ENCODE measurements at places on chromosomes 16 and 17.

GRCh38 chr16:81492311-81492761 lies 47.7 kb downstream of the CMIP start:
- DNase-seq: no peak

GRCh38 chr16:30413112-30413806 lies 5.9 kb downstream of the ZNF771 start:
- no peak for DNase-seq

GRCh38 chr16:4972938-4973587 lies 14.9 kb downstream of the SEC14L5 start:
- DNase-seq: no peak

GRCh38 chr16:57695680-57696069 lies 1.1 kb downstream of the DRC7 start:
- no peak for DNase-seq

GRCh38 chr17:60149691-60150582 lies at the start of gene CA4:
Gene CA4, plus strand, starts transcription at chr17:60149973. Its CDS starts 62 bp downstream, at chr17:60150035.
- no peak for DNase-seq

Measured in forelimb muscle (tissue), 1 donor.